SK-N-SH (cell line): ENCODE measurements at places on chromosomes 7 and 10.
A peak's percentile ranks its signal among the peaks of the same experiment; 100 is the strongest.

DNA sequence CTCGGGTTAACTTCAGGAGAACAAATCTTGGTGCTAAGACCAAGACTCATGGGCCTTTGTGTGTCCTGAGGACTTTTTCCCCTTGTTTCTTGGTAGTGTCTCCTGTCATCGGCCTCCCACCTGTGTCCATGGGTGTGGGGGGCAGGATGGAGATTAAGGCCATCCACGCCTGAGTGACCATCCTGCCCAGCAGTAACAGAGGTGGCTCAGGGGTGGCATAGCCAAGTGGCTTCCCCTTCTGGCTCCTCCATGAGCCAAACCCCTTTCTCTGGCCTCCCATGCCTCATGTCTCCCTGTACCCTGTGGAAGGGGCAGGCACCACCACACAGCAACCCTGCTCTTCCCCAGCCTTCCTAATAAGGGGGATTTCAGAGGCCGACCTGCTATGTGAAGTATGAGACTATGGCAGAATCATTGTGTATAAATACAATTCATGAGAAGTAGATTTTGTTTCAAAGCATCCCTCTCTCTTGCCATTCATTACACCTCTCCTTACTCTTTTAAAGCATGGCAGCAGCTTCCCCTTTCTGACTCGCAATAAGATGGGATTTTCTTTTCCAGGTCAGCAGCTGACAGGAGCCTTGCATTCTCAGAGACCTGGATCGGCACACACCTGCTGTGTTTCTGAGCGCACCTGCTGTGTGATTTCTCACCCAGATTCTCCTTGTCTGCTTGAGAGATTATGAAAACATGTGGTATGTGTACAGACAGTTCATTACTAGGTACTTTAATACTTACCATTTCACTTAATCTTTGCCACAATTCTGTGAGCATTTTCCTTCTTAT lies 102.5 kb downstream of the XPNPEP1 start:
- no peak for DNase-seq

DNA sequence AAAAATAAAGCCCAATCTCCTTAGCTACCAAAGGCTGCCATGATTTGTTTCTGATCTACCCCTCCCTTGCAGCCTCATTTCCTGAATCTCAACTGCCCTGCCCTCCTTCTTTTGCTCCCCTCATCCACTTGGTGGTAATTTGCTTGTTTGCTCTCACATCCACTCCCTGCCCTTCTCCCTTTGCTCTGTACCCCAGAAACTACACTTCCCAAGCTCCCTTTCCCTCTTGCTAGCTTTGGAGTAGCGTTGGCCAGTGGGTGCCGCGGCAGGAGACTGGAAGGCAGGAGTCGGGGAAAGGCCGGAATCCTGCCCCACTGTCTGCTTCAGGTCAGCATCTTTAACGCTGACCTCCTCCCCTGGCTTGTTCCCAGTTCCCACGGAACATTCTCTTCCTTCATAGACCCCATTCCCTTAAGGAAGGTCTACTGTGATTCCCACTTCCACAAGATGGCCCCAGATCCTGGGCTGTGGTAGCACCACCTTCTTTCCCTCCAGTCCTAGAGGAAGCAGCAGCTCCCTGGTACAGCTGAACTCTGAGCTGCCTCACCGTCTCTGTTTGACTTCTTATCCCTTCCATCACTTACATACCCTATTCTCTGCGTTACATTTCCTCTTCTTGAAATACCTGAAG lies 79.1 kb downstream of the PIK3CG start:
- no peak for DNase-seq

DNA sequence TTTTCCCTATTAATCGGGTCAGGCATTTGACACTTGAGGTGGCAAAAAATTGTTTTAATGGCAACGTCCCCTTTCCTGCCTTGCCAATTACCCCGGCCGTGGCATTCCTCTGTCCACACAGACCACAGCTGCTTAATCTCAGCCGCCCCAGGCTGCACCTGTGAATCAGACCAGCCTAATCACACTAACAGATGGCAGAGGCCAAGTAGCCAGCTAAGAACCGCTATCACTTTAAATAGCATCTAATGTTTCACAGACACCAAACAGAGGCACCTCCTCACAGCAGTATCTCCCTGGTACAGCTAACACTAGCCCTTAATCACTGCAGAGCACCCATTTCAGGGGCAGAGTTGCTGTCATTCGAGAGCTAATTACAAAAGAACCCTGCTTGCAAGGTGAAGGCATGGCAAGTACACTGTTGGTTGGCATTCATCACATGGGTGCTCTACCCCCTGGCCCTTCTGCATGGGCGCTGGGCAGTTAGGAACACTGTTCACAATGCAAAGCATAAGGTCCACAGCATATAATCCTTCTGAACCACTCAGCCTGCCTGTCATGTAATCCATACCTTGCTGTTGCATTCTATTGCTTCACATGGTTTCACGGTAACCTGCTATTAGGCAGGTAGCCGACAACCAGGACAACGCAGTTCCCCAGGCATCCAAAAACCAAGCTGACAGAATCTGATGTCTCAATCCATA lies 38.8 kb downstream of the FGFR2 start:
- peak; percentile 66 for DNase-seq

- DNase-seq = no peak
These were observed 120.8 kb downstream of the INHBA start for GRCh38 chr7:41582116-41582515.

- DNase-seq = no peak
These were observed 93.6 kb upstream of the MXI1 start for GRCh38 chr10:110113670-110114337.

DNA sequence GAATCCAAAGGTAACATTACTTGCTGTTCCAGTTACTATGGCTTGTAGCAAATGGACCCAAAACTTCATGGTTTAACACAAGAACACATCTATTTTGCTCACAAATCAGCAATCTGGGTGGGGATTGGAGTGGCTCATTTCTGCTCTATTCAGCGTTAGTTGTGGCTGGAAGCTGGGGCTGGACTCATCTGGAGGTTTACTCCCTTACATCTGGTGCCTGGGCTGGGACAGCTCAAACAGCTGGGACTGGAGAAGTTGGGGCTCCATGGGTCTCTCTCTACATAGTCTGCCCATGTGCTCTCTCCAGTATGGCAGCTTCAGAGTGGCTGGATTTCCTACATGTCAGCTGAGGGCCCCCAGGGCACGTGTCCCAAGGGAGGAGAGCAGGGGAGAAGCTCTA lies 33.7 kb upstream of the NAMPT start:
- DNase-seq = no peak

DNA sequence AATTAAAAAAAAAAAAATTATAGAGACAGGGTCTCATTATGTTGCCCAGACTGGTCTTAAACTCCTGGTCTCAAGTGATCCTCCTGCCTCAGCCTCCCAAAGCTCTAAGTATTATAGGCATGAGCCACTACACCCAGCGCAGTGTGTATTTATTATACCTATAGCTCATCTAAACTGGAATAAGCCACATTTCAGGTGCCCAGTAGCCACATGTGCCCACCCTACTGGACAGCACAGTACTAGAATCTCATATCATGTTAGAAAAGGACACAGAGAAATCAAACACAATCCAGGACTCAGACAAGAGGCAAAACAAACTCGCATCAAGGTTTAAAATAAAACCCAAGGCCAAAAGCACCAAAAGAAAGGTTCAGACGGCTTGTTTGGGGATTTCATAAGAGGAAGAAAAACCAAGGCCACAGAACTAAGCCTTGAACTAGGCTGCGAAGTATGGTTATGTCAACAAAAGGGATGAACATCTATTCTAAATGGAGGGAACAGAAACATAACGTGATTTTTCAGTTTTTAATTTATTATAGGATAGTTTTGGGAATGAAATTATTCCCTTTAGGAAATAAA lies 32.3 kb downstream of the SLC16A9 start:
- no peak for DNase-seq

- DNase-seq = no peak
These were observed 120.0 kb downstream of the ADAM12 start for GRCh38 chr10:126268013-126268920.

DNA sequence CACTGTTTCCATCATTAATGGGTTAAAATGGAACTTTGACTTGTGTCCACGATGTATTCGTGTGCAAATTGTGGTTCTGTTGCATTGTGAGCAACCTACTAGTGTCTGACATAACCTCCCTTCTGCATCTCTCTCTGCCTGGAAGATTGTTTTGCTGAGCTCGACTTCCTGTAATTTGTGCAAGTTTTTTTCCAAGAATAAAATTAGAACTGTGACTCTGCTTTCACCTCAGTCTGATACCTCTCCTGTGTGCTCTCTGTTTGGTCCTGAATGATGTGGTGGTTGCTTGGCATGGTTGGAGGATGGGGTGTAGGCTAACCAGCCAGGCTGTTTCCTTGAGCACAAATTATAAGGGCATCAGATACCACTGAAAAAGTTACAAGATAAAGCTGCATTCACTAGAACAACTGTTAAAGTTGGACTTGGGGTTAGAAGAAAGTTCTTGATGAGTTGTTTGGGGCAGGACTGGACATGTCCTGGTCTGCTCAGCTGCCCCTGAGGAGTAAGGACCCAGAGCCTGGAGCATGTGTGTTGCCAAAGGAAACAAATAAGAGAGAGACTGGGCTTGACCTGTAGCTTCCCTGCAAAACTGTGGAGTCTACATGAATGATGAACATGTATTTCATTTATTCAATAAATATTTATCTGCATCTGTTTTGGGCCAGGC lies 1.9 kb upstream of the VOPP1 start:
- no peak for DNase-seq

DNA sequence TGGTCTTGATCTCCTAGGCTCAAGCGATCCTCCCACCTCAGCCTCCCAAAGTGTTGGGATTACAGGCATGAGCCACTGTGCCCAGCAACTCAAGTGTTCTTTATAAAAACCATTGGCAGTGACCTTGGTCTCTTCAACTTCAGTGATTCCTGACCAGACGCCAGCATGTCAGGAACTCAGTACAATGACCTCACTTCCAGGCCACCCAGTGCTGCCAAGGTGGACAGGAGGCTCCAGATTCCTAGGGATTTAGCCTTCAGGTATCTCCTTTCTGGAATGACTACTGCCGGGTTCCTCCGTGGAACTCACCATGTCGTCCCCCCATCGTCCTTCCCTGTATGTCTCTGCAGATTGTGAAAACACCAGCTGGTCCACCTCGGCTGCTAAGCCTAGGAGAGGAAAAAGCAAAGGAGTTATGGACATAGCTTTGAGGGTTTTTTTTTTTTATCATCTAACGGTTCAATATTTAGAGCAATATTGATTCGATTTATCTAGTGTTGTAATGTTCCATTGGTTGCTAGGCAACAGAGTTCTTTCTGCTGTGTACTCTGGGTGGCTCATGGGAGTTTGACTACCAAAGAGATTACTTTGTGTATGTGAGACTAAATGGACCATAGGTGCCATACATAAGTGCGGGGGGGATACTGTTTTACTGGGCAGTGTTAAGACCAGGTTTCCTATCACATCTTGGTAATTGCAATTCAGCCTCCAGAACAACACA lies 425.8 kb upstream of the AUTS2 start:
- DNase-seq = no peak

DNA sequence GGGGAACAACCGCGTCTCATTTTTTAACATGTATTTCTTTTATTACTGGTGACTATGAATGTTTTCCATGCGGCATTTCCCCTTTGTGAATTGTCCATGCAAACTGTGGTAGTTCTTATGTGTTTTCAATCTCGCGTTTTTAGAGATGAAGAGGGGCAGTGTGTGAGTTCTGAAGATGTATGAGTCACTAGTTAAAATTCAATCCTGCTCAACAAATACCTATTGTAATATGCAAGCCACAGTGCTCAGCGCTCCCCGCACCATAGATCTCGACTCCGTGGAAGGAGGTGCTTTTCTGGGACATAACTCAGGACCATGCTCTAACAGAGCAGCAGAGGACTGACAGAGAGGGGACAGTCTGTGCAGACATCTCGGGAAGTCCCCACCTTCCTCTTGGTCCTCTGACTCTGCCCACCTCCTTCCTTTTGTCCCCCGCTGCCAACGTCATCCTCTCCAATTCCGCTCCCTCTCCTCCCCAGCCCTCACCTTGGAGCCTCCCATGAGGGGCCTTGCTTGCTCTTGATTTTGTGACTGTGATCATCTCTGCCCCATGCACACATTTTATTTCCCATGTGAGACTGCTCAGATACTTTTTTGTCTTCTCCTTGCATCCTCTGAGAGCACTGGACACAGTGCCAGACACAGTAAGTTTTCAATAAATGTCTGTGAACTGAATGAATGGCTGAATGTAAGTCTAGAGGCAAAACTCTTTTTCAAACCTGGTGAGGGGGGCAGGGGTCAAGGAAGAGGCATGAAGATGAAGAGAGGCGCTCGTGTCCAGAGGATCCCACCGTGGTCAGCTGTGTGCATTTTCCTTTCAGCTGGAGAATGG lies 42.7 kb upstream of the PLEKHA1 start:
- no peak for DNase-seq

DNA sequence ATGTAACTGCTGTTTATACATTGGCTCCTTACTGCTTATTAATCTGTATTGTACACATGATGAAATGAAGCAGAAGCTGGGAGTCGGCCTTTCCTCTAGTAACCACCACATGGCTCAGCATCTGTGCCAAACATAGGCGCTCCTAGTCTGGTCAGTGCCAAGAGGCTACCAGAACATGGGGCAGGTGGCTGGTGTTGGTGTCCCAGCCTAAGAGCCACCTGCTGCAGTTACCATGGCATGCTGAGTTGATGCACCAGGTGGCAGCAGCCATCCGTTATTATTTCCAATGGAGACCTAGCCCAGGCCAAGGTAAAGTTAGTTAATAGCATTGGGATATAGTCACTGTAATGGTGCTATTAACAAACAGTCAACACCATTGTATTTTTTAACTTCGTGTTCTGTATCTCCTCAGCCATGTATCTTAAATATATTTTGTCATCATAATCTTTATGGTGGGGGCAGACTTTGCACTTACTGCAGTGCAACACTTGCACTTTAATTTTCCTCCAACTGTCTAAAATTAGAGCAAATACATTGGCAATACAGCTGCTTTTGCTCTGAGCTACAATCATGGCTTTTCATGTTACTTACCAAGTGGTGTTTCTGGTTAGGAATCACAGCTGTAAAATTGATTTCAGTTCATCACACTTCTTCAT lies 33.1 kb downstream of the HBP1 start:
- peak; percentile 64 for DNase-seq

GRCh38 chr7:18530224-18531179 lies 35.0 kb downstream of the HDAC9 start:
- DNase-seq = no peak

DNA sequence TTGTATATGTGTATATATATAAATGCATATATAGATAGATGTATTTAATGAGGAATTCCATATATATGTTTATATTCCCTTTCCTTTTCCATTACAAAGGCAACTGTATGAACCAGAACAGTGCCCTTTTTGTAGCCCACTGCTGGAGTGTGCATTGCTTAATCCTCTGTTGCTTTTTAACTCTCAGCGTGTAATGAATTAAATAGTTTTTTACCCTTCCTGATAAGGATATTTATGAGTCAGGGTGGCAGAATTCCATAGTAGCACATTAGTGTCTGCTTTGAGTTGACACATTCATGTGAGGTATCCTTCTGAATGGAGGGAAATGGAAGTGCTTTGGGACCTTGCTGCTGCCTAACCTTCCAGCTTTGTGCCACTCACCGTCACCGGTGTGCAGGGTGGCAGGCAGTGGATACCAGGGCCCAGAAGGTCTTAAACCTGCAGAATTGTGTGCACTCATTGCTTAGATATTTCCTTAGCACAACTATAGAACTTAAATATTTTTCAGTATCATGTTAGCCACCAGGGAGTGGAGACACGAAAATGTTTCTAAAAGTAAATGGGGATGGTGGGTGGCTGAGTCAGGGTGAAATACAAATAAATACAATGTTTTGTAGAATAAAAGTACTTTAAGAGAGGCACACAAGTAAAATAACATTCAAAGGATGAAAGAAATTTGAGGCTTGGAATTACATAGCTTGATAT lies 117.9 kb downstream of the SND1 start:
- DNase-seq = no peak

- no peak for DNase-seq
These were observed 61.7 kb upstream of the KCNIP2 start for GRCh38 chr10:101905251-101905650.

- DNase-seq = no peak
These were observed 2.3 kb downstream of the INPP5A start for GRCh38 chr10:132539894-132540293.
